Psoas muscle (tissue), 8 donors: ENCODE measurements at places on chromosomes 11 and 22.

DNA sequence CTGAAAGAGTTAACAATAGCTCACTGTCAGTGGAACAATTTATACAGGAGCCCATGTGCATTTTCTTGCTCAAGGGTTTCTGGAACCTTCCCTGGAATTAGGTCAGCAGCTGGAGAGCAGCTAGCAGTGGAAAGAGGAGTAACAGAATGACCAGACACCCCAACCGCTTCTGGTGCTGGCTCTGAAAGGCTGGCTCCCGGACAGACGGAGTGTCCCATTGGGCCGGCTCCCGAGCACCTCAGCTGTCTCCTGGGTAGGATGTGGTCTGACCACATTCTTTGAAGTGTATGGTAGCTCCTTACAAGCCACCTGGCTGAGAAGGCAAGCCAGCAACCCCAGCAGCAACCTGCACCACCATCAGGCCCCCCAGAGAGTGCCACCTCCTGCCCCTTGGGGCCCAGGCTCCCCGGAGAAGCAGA lies 44.7 kb downstream of the ABTB2 start:
- H3K4me3 ChIP-seq = no peak overlapping the region
- H3K36me3 ChIP-seq = no peaks in the 10 kb centered on the region
- H3K27ac ChIP-seq = peak overlapping the region; percentile 94

DNA sequence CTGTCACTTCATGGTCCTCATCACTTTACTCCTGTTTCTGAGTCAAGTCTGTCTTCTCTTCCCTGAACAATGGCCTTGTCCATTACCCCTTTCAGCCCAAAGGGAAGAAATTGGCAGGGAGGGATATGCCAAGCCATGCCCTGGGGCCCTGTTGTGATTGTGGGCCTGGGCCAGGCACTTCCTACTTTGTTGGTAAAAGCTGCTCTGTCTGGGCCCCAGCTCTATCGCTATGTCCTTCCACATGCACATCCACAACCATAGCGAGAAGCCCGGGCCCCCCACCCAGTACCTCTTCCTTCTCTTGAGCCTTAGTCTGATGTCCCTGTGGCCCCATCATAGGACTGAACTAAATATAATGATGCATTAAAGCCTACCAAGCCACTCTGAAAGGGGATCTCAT lies 126.7 kb upstream of the RCN1 start:
- no peak overlapping the region for H3K27ac ChIP-seq
- no peak for DNase-seq
- no peaks in the 10 kb centered on the region for H3K4me1 ChIP-seq
- H3K27me3 ChIP-seq = no peaks in the 10 kb centered on the region
- H3K4me3 ChIP-seq = no peak overlapping the region
- no peaks in the 10 kb centered on the region for H3K36me3 ChIP-seq

- H3K27me3 ChIP-seq = no peaks in the 10 kb centered on the region
- no peak overlapping the region for H3K4me3 ChIP-seq
- H3K27ac ChIP-seq = no peak overlapping the region
- no peaks in the 10 kb centered on the region for H3K36me3 ChIP-seq
- no peak for DNase-seq
These were observed 50.8 kb upstream of the ELF5 start for GRCh38 chr11:34564406-34564805.

- H3K27me3 ChIP-seq = no peaks in the 10 kb centered on the region
- no peaks in the 10 kb centered on the region for H3K36me3 ChIP-seq
- no peaks in the 10 kb centered on the region for H3K4me1 ChIP-seq
- no peak for DNase-seq
- no peak overlapping the region for H3K27ac ChIP-seq
- no peak overlapping the region for H3K4me3 ChIP-seq
These were observed 1043.1 kb downstream of the JRKL start for GRCh38 chr11:97432926-97433325.

- peaks cover 4% of the 10 kb centered on the region for H3K27me3 ChIP-seq
- no peak for DNase-seq
- H3K4me1 ChIP-seq = no peaks in the 10 kb centered on the region
- H3K4me3 ChIP-seq = no peak overlapping the region
These were observed 321.6 kb upstream of the B3GAT1 start for GRCh38 chr11:134733646-134734045.

- no peaks in the 10 kb centered on the region for H3K27me3 ChIP-seq
- H3K4me3 ChIP-seq = no peak overlapping the region
- no peaks in the 10 kb centered on the region for H3K4me1 ChIP-seq
- H3K27ac ChIP-seq = no peak overlapping the region
- H3K36me3 ChIP-seq = no peaks in the 10 kb centered on the region
These were observed 45.3 kb upstream of the SCUBE2 start for GRCh38 chr11:9136741-9137140.

DNA sequence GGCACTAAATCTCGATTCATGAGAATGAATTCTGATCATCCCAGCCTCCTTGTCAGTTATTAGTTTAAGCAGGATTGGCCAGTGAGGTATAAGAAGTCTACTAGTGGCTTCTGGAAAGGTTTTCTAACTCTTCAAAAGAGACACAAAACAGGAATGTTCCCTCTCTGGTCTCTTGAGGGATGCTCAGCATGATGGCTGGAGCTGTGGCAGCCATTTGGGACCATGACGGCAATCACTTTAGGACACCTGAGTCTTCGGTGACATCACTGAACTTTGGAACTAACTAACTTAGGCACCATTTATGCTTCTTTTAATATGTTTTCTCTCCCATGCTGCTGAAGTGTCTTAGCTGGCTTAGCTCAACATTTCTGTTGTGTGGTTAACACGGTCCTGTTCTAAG lies 20.2 kb upstream of the CRY2 start:
- H3K4me1 ChIP-seq = peaks cover 10% of the 10 kb centered on the region
- DNase-seq = no peak
- H3K4me3 ChIP-seq = no peak overlapping the region
- no peaks in the 10 kb centered on the region for H3K27me3 ChIP-seq
- no peak overlapping the region for H3K27ac ChIP-seq

DNA sequence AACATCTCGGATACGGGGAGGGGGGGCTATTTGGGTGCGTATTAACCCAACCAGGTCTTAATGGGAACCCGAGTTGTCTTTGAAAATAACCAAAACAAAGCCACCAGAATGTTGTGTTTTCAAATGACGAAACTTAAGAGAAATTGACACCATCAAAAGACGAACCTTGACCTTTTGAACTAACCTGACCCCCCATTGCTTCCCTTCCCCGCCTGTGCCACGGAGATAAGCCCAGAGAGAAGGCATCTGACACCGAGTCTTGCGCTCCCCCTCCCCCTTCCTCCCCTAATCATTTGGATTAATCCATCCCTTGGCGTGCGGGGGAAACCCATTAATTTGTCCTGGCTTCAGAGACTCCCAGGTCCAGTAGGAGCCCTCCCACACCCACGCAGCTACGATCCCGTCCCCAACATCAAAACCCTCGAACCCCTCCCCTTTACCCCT lies 4.5 kb upstream of the GCAT start:
- no peaks in the 10 kb centered on the region for H3K36me3 ChIP-seq
- H3K27me3 ChIP-seq = no peaks in the 10 kb centered on the region
- DNase-seq = no peak
- no peak overlapping the region for H3K27ac ChIP-seq

GRCh38 chr22:39132871-39133524 lies 19.5 kb downstream of the CBX7 start:
- peak; percentile 44 for DNase-seq
- H3K4me1 ChIP-seq = no peaks in the 10 kb centered on the region
- no peak overlapping the region for H3K4me3 ChIP-seq
- H3K27ac ChIP-seq = no peak overlapping the region
- H3K27me3 ChIP-seq = no peaks in the 10 kb centered on the region

DNA sequence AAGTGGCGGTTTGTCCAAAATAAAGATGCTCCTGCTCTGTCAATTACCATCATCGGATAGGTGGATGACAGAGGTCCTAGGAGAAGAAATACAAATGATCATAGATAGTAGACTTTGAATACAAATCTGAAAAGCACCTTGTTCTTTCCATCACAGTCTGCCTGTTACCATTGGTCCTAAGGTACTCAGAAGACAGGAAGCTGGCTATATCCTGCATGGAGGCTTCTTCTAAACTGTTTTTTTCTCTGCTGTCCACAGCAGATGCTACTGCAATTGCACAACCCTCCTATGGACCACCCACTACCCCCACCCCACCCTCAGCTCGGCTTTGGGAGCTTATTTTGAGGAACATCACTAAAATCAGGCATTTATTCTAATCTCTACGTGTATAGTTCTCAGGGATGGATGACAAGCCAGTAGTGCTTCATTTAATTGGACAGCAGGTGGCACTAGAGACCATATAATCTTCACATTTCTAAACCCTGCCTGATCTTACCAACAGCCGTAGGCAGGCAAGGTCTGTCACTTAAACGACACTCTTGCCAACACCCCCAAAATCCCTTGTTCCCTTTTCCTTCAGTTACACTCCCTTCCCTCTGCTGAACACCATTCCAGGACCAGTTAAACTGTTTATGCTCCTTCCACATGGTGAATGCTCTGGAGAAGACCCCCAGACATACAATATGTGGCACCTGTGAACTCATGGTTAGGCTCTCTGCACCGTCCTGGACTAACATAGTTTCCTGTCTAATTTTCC lies 6.6 kb upstream of the PTS start:
- H3K27ac ChIP-seq = no peak overlapping the region
- no peak for DNase-seq
- no peaks in the 10 kb centered on the region for H3K4me1 ChIP-seq
- H3K27me3 ChIP-seq = no peaks in the 10 kb centered on the region

- no peak overlapping the region for H3K27ac ChIP-seq
- no peaks in the 10 kb centered on the region for H3K36me3 ChIP-seq
- no peaks in the 10 kb centered on the region for H3K4me1 ChIP-seq
- peaks cover 4% of the 10 kb centered on the region for H3K27me3 ChIP-seq
- H3K4me3 ChIP-seq = no peak overlapping the region
These were observed 304.8 kb upstream of the ISX start for GRCh38 chr22:34761111-34761510.

DNA sequence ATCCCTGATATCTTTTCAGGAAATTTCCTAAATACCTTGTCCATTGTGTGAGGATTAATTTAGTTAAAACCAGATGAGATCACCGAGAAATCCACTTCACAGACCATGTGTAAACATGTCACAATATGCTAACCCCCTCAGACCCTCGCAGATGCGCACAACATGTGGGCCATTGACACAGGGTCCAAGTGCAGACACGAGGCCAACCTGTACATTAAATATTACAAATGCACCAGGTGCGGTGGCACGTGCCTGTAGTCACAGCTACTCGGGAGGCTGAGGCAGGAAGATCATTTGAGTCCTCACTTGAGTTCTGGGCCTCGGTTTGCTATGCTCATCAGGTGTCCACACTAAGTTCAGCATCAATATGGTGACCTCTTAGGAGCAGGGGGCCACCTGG lies 9.9 kb upstream of the TMPRSS4 start:
- no peak overlapping the region for H3K27ac ChIP-seq
- no peak for DNase-seq
- H3K4me3 ChIP-seq = no peak overlapping the region
- H3K36me3 ChIP-seq = no peaks in the 10 kb centered on the region
- no peaks in the 10 kb centered on the region for H3K27me3 ChIP-seq
- H3K4me1 ChIP-seq = no peaks in the 10 kb centered on the region

GRCh38 chr22:39623603-39624500 lies 53.3 kb downstream of the CACNA1I start:
- H3K36me3 ChIP-seq = no peaks in the 10 kb centered on the region
- no peak for DNase-seq
- no peaks in the 10 kb centered on the region for H3K4me1 ChIP-seq
- peaks cover 18% of the 10 kb centered on the region for H3K27me3 ChIP-seq

DNA sequence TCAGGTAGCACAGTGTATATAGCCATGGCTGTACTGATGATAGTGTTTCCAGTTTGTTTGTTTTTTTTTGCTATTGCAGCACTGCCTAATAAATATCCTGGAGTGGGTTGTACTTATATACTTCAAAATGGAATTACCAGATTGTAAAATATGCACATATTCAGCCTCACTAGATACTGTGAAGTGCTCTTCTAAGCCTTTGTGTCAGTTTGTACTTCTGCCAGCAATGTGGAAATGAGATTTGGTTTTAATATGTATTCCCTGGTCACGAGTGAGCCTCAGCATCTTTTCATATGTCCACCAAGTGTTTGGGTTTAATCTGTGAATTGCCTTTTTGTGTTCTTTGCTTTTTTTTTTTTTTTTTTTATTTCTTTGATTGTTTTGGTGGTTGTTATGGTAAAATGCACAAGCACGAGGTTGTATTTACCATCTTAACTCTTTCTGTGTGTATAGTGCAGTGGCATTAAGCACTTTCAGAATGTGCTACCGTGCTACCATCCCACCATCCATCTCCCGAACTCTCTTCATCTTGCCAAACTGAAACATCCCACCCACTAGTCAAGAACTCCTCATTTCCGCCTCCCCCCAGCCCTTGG lies 34.9 kb downstream of the ST3GAL4 start:
- H3K36me3 ChIP-seq = no peaks in the 10 kb centered on the region
- no peaks in the 10 kb centered on the region for H3K27me3 ChIP-seq
- no peaks in the 10 kb centered on the region for H3K4me1 ChIP-seq
- DNase-seq = no peak
- no peak overlapping the region for H3K27ac ChIP-seq
- no peak overlapping the region for H3K4me3 ChIP-seq

DNA sequence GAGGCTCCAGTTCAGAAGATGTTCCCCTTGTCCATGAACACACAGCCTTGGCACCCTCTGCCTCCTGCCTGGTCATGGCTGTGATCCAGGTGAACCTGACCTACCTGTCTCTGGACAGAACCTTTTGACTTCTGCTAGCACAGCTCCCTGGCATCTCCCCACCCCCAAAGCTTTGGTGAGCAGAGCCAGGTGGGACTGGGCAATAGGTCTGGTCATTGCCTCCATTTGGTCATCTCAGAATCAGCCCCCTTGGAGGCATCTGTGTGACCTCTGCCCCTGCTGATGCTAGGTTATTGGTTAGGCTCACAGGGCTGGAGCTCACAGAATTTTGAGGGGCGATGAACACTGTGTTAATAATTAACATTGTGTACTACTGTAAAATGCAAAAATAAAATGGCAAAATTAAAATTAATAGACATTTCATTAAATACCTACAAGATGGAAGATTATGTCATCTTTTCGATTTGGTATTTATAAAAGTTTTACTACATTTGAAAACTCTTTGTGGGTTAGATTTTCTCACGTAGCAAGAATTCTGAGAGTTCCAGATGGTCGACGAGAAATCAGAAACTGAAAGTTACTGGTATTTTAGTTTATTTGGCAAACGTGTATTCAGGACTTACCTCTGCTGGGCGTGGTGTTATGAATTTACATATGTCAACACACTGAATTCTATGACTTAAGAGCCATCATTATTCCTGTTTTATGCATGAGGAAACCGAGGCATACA lies 8.3 kb upstream of the KIAA0930 start:
- no peak overlapping the region for H3K4me3 ChIP-seq
- H3K4me1 ChIP-seq = no peaks in the 10 kb centered on the region
- H3K36me3 ChIP-seq = no peaks in the 10 kb centered on the region
- no peaks in the 10 kb centered on the region for H3K27me3 ChIP-seq

GRCh38 chr11:131411636-131412035 lies 41.2 kb downstream of the NTM start:
- H3K27ac ChIP-seq = no peak overlapping the region
- H3K4me3 ChIP-seq = no peak overlapping the region
- no peak for DNase-seq

- H3K4me3 ChIP-seq = no peak overlapping the region
- H3K4me1 ChIP-seq = no peaks in the 10 kb centered on the region
- DNase-seq = no peak
- H3K36me3 ChIP-seq = no peaks in the 10 kb centered on the region
These were observed 62.8 kb downstream of the PHF21B start for GRCh38 chr22:44947049-44947448.

- no peaks in the 10 kb centered on the region for H3K27me3 ChIP-seq
- H3K27ac ChIP-seq = no peak overlapping the region
- peaks cover 98% of the 10 kb centered on the region for H3K36me3 ChIP-seq
- DNase-seq = no peak
- no peak overlapping the region for H3K4me3 ChIP-seq
These were observed 30.6 kb downstream of the NFRKB start for GRCh38 chr11:129864811-129865210.

GRCh38 chr22:38638216-38638615 lies 18.0 kb downstream of the FAM227A start:
- H3K36me3 ChIP-seq = no peaks in the 10 kb centered on the region
- no peaks in the 10 kb centered on the region for H3K4me1 ChIP-seq
- no peaks in the 10 kb centered on the region for H3K27me3 ChIP-seq
- no peak overlapping the region for H3K4me3 ChIP-seq
